Skeletal muscle cell (primary cell): ENCODE measurements at places on chromosomes 6 and 20.

GRCh38 chr6:75802366-75802765 lies 53.3 kb downstream of the MYO6 start:
- DNase-seq: no peak

DNA sequence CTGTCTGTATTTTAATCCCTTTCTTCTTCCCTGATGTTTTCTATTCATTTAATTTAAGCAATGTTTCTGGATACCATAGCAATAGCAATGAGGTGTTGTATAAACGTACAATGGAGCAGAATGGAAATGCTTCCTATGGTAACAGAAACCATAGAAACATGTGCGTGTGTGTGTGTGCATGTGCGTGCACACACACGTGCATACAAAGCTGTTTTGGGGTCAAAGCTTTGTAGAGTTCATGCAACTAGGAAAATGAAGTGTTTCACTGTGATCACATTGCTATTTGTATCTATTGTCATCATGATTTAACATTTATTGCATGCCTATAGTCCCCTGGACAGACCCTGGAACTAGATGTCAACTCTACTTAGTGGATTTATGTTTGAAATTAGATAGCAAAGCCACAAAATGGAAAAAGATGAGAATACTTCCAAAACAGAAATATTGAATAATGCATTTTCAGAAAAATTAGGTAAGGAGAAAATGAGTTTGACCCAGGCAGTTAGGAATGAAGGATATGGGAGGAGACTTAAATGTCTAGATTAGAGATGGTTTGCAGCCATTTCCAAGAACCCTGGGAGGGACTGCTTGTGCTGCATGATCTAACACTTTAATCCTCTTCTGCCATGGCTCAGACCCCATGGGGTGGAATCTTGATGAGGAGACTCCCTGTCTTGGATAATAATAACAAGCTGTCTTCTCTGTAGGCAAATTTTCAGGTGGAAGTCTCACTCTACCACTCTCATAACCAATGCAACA lies 124.4 kb downstream of the TRMT11 start:
- no peak for DNase-seq

DNA sequence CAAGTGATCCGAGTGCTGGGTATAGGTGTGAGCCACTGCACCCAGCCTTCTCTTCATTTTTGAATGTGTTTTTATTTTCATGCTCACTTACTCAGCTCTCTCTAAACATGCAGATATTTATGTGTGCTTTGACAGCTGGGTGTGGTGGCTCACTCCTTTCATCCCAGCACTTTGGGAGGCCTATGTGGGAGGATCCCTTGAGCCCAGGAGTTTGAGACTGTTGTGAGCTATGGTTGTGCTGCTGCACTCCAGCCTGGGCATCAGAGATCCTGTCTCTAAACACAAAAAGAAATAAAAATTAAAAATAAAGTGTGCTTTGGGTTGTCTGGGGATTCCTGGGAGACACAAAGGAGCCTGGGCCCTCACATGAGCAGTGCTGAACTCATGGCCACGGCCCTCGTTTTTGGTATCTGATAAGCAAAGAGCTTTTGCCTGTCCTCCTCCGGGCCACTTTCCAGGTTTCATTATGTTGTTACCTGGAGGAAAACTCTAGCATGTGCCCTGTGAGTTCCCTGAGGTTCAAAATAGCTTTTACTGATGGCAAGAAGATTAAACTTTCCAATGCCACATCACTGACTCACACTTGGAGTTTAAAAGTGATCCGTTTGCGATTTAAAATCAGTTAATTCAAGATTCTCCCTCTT lies 78.5 kb downstream of the CD164 start:
- DNase-seq: no peak

DNA sequence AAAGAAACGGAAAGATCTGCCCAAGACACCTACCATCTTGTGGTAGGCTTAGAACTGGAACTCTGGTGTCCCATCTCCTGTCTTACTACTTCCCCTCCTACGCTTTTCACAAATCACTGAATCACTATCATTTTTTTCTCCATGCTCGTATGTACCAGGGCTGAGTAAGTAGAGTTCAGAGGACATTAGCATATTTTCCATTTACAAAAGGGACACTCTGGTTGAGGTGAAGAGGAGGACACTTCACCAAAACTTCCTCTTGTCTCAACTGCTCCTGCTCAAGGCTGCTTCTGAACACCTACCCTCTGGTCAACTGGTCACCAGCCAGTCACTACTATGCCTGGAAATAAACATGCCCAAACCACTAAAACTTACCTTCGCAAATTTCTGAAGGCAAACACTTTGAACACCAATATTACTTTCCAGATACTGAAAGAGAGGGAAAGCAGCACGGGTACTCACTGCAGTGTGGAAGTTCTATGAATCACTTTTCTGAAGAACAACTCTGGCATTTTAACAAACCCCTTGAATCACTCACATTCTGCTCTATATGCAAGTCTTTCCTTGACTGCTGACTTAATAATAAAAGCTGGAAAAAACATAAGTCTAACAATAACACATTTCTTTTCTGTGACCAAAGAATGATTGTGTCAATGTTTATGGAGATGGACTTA lies 123.3 kb downstream of the INSM1 start:
- DNase-seq: peak; percentile 28

- DNase-seq: peak; percentile 25
Observed at GRCh38 chr6:16243055-16243454, 4.7 kb downstream of the GMPR start.
